ENCODE measurements at places on chromosomes 7 and 10.

GRCh38 chr10:121615836-121616235 lies 17.6 kb upstream of the FGFR2 start:
- no peak for DNase-seq

DNA sequence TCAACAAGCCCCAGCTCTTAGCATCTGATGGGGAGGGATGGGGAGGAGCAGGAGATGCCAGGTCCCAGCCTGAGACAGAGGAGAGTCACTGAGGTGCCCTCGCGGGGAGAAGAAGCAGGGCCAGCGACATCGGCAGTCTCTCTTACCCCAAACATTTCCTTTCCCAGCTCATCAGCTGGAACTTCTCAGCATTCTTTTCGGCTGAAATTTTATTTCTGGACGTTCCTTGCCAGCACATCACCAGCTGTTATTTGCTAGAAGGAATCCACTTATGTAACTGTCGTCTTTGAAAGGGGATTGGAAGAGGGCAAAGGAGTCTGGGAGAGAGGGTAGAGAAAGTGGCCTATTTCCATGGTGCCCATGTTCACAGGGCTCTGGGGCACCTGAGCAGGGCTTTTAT lies 101.0 kb upstream of the SHH start:
- no peak for DNase-seq

GRCh38 chr10:53899463-53900160 lies 901.4 kb downstream of the PCDH15 start:
- no peak for DNase-seq

DNA sequence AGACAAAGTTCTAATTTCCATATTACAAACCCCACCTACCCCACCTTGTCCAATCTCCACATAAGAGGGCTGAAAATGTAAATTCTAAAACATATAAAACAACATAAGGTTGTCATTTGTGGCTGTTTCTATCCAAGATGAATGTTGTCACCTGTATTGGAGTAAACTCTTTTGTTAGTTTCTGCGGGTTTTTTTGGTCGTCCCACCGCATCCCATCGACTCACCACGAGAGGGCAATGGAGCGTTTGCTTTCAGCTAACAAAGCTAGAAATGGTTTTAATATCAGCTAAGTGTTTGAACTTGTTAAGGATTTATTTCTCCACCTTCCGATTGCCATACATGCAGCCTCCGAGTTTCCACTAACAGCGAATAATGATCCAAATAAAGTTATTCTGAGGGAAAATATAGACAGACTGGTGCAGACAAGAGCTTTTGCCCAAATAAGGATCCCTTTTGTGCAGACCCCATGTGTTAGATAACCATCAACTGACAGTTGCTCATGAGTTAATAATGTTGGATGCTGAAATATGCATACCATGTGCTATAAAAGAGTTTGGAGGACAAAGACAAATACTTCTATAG lies 137.2 kb downstream of the ARID5B start:
- peak; percentile 54 for DNase-seq

GRCh38 chr10:11411926-11412545 lies 199.4 kb downstream of the USP6NL start:
- DNase-seq: no peak

- no peak for DNase-seq
These were observed 202.2 kb upstream of the KIAA1217 start for GRCh38 chr10:24006741-24007140.

DNA sequence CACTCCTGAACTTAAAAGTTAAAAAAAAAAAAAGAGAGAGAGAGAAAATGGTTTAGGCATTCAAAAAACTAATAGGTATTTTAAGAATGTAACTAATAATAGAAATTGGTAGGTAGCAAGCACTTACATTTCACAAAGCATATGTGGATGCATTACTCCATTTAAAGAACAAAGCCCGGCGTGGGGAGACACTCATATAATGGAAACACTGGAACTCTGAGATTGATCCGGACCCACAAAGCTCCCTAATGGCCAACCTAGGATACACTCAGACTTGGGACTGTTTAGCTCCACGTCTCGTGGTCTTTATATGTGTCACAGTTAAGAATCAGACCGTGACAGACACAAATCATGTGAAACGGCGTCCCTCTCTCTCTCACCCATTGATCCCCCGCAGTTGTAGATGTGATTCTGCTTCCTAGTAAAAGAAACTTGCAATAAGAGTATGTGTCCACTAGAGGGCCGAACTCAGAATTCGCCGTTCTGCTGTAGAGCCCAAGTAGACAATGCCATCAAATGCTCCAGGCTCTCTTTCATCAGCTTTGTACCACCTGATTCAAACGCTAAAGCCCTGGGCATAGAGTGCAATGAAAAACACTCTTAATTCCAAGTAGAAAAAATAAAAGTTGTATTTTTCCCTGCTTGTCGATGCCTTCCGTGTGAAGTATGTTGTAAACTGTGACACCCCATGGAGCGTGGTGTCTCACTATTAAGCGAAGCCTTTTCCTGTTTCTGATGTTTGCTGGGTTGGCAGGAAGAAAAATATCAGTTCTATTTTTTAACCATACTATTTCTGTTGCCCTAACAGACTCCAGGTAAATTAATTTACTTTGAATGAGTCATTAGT lies 429.0 kb upstream of the MTPN start:
- no peak for DNase-seq

DNA sequence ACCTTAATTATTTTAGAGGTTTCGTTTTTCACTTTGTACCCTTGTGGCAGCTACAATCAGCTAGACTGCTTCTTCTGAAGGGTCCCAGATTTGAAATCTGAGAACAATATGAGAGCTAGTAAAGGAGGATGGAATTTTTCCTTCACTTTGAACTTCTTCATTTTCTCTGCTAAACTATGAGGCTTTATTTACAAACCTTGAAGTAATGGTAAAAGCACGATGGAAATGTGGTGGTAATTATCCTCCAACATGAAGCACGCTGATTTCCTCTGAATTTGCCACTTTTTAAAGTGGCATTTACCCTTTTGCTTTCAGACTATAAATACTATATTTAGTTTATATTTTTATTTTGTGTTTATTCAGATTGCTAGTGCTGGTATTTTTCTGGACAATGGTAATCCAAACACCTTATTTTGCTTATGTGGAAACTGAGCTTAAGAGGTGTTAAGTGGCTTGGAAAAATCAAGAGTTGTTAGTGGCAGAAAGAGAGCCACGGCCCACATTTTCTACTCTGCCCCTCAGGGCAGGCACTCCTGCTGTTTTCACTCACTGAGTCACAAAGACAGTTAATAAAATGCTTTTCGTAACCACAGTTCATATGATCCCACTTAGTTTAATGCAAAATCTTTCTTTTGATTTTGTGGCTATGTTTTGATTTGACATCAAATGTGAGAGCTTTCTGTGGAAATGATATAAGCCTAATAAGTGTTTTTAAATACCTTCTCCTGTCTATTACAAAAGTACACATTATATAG lies 2.7 kb downstream of the SSMEM1 start:
- DNase-seq: no peak

DNA sequence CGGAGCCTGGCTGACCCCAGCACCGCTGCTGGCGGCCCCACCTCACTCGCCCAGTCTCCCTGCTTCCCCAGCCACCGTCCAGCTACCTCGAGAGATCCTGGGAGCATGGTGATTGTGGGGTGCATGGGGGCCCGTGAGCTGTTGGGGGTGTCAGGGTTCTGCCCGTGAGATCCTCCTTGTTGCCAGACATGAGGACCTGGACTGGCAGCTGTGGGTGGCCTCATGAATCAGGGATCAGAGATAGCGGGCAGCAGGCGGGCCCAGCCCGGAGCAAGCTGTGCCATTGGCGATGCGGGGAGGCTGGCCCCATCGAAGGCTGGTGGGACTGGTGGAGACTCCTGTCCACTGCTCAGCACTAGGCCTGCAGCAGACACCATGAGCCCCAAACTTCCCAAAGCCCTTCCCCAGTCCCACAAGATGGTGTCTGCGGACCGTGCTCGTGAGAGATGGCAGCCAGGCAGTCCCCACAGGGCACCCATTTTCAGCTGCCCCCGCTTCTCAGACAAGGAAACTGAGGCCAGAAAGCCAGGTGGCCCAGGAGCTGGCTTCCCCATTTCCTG lies 75.6 kb downstream of the LHPP start:
- DNase-seq: no peak

DNA sequence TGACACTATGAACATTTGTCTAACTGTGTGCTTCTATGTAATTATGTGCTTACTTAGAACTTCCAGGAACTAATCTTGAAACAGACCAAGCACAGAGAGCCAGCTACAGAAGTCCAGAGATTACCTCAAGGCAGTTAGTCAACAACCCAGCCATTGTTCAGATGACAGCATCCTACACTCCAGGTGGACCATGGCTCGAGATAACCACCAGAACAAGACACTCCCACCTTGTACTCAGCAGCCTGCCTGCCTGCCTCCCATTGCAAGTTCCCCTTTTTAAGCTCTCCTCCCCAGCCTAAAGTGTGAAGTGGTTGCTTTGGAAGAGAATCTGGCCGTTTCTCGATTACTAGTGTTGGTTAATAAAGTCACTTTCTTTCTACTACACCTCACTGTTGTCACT lies 1080.6 kb upstream of the LRRN3 start:
- DNase-seq: no peak

DNA sequence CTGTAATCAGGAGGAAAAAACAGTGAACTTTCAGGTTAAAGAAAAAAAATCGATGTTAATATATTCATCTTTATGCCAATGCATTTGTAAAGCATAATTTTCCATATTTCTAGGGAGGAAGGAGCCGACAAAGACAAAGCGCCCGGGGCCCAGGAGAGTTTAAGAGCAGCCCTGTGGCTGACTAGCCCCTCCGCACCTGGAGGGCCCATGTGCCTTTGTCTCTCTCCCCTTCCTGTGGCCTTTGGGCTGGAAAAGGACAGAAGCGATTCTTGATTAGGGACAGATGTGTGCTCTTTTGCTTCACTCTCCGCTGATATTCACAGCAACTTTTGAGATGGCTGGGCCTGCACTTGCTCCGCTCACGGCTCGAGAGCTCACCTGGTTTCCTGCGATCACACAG lies 23.1 kb downstream of the DDC start:
- no peak for DNase-seq

GRCh38 chr10:5930272-5930671 lies 40.2 kb downstream of the FBH1 start:
- DNase-seq: no peak

DNA sequence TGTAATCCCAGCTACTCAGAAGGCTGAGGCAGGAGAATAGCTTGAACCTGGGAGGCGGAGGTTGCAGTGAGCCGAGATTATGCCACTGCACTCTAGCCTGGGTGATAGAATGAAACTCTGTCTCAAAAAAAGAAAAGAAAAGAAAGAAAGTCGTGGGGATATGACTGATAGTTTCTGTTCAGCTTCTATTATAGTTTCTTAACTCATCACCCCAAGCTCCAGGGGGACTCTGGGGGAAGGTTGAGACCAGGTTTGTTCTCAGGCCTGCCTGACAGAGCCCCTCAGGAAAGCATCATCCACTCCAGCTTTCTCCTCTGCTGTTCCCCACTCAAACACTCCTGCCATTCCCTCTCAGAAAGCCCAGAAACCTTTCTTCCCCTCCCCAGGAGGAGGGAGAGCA lies 542.4 kb upstream of the GALNT17 start:
- DNase-seq: no peak

GRCh38 chr7:158102897-158103296 lies 484.7 kb downstream of the PTPRN2 start:
- DNase-seq: no peak

DNA sequence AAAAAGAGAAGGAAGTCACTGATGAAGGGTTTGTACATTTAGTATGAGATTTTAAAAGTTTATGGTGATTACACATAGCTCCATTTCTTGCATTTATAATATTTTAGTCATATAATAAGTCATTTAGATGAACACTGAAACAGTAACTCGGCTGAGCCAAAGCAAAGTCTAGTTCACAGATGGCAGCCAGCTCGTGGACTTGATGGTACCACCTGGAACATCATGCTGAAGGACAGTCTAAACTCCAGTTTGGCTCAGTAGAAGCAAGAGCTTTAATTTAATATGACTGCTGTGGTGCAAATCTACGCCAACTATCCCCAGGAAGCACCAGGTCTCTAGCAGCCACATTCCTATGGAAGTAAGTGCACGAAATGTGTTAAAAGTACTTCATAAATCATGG lies 16.4 kb downstream of the SRI start:
- DNase-seq: no peak

- no peak for DNase-seq
These were observed 1.2 kb downstream of the CLDN4 start for GRCh38 chr7:73831834-73832651.

- DNase-seq: no peak
These were observed 94.2 kb downstream of the CDK14 start for GRCh38 chr7:90690159-90690858.

Data from activated CD4-positive, alpha-beta T cell treated with anti-CD3 and anti-CD28 coated beads for 24 hours (primary cell).